Left cardiac atrium (tissue), 4 donors: ENCODE measurements at places on chromosomes 5 and 9. TPM values are rescaled to one million over a fixed set of nuclear protein-coding genes. Genes with fewer than 3 reads are reported as not detected.

GRCh38 chr9:86460216-86461002, 106.2 kb upstream of the TUT7 start:
- no peak for DNase-seq

HMMR gene
- 1.7 TPM for total RNA-seq

C9orf153 gene
- total RNA-seq, result 0.31 TPM

GRCh38 chr5:673831-674629, 19.1 kb downstream of the TPPP start:
- DNase-seq, result peak; percentile 29

- DNase-seq, result no peak
Measured at GRCh38 chr9:98178874-98179850, 13.3 kb downstream of the CORO2A start.

- no peak for DNase-seq
Measured at GRCh38 chr5:39093352-39093751, 19.2 kb upstream of the RICTOR start.

GRCh38 chr9:4927043-4927471, 58.0 kb upstream of the JAK2 start:
- no peak for DNase-seq

GRCh38 chr5:161946911-161947310, 99.0 kb downstream of the GABRA1 start:
- no peak for DNase-seq

- peak; percentile 53 for DNase-seq
Measured at GRCh38 chr5:177537389-177538361, 16.7 kb downstream of the FAM193B start.

SYK gene
- 5.6 TPM for total RNA-seq

PCDHA4 gene
- total RNA-seq, result 0.16 TPM

- DNase-seq, result no peak
Measured at GRCh38 chr9:132351404-132352045, 3.3 kb downstream of the SETX start.

PRDM9 gene
- total RNA-seq, result not detected

DNA sequence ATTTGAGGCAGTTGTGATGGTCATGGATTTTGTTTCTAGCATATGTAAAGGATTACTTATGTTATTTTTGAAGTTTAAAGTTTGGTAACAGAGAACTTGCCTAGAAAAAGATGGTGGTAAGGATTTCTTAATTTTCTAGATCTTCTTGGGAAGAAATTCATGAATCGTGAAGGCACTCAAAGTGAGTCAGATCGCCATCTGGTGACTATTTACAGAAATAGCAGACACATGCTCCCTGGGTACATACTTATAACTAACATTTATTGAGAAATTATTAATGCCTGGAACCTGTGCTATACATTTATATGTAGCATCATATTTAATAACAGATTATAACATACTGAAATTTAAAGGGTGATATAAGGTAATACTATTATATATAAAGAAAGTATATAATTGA, 299.7 kb downstream of the IZUMO3 start:
- DNase-seq, result no peak

GRCh38 chr5:122517091-122517490, 205.1 kb downstream of the SNCAIP start:
- no peak for DNase-seq

- no peak for DNase-seq
Measured at GRCh38 chr5:176881816-176882566, 17.2 kb downstream of the HK3 start.

DNA sequence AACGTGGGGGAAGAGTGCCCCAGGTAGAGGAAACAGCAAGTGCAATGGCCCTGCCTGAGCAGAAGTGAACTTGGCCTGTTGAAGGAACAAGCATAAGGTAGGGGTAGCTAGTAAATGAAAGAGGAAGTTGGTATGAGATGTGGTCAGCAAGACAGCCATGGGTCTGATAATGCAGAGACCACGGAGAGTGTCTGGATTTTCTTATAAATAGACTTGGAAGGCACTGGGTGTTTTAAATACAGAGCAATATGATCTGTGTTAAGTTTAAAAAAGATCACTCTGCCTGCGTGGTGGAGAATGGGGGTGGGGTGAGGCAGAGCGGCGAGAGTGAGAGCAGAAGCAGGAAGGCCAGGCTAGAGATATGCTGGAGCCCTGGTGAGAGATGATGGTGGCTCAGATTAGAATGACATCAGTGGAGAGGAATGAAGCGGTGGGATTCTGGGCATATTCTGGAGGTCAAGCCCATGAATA, 4.2 kb downstream of the ADAM19 start:
- peak; percentile 45 for DNase-seq
